ENCODE measurements at places on chromosomes 5 and 9.

GRCh38 chr5:72290356-72291133 is 29.5 kb downstream of the MRPS27 start:
- DNase-seq = no peak

DNA sequence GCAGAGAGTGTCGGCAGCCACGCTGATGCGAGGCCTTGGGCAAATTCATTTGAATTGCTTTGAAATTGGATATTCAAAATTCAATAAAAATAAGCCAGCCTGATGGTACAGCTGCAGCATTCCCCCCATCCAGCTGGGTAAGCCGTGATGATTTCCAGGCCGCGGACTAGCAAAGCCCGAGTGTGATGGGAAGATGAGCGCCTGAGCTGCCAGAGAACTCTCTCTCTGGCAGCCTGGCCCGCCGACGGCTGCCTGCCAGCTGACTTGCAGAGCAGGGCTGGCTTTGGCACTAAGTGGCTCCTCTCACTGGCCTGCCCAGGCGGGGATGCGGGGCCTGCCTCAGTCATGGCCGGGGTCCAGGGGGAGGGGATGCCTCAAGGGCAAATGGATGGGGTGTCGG is 268.3 kb upstream of the WWC1 start:
- peak; percentile 4 for DNase-seq

DNA sequence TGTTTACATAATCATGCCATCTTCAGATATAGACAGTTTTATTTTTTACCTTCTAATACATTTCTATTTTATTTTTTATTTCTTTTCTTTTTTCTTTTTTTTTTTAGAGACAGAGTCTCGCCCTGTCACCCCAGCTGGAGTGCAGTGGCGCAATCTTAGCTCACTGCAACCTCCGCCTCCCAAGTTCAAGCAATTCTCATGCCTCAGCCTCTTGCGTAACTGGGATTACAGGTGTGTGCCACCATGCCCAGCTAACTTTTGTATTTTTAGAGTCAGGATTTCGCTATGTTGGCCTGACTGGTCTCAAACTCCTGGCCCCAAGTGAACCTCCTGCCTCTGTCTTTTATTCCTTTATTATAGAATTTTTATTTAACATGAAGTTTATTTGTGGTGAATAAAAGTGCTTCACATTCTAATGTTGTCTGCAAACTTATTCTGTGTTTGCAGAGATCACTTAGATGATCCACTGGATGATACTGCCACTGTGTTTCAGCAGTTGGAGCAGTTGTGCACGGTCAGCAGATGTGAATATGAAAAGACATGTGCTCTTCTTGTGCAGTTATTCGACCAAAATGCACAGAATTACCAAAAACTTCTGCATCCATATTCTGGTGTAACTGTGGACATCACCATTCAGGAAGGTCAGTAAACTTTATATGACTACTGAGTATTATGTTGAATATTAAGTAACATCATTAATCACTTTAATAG is 62.2 kb downstream of the RANBP17 start:
- no peak for DNase-seq

DNA sequence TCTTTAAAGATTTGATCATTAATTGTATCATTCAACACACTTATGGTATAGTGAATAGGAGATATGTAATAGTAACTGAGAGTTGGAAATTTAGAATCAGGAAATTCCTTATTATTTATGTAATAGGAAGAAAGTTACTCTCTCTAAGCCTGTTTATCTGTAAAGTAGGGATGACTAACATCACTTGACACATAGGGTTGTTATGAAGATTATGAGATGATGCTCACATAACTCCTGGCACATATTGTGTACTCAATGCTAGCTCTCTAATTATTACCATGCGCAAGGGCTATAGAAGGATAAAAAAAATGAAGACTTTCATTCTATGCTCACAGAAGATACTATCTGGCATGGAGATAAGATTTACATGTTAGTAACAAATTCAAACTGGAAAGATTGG is 149.9 kb downstream of the ISOC1 start:
- no peak for DNase-seq

GRCh38 chr5:73314395-73315257 is 134.0 kb downstream of the FOXD1 start:
- no peak for DNase-seq

GRCh38 chr5:142886211-142886610 is 116.0 kb downstream of the ARHGAP26 start:
- no peak for DNase-seq

DNA sequence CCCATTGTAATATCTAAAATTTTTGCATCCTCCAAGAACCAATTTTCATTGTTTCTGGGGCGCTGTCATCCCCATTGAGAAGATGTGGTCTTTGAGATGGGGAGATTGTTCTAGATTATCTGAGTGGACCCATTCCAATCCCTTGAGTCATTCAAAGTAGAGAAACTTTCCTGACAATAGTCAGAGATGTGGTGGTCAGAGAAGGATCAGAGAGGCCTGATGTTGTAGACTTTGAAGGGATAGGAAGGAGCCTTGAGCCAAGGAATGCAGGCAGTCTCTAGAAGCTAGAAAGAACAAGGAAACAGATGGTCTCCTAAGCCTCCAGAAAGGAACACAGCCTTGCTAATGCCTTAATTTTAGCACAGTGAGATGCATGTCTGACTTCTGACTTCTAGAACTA is 80.4 kb downstream of the TEK start:
- no peak for DNase-seq

DNA sequence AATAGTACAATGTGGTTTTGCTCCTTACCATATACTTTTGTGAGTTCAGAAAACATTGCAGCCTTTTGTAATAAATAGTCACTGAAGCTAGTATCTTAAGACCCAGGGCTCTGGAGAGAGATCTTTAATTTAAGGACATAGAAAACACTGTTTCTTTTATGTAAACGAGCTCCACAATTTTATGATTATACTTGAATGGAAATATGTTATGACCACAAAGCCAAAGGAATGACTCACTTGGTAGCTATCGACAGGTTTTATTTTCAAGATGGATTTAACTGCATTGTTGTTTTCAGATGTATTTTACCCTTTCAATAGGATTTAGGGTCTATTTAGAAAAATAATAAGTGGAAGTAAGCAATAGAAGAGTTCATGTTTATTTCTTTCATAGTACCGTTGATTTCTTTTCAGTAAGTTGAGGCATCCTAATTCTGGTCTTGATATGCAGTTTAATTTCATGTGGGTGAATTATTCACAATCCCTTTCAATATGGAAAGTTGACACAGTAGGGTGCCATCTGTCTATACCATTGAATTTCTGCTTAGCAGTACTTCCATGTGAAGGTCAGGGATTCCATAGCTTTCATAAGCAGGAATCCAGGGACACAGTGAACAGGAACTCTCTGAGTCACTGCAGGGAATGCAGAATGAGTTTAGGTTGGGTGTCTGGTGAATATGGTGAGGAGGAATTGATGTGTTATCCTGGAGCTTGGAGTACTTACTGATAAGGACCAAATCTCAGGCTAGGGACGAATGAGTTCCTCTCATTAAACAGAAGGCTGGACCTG is 157.6 kb downstream of the CD180 start:
- no peak for DNase-seq

DNA sequence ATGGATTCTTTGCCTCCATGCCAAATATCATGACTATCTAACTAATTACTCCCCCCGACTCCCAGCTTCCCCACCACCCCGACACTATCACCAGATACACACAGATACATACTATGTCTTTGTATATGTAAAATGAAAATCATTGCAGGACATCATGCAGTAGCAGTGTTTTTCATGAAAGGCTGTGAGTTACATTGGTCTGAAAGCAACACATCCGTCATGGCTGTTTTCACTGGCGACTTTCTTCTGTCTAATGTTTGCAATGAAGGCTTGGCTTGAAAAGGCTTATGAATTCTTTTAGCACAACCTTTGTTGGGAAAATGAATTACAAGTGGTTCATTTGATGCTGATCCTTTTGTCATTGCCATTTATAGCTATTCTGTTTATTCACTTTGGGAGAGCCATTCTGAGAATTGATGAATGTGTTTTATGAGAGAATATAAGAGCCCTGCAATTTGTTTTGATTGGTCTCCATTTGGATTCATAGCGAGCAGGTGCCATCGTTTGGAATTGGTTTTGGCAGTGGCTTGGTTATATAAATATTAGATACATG is 103.4 kb downstream of the PIP5K1B start:
- DNase-seq = no peak

- DNase-seq = no peak
Measured at GRCh38 chr9:123120953-123121352, 87.5 kb downstream of the GPR21 start.

DNA sequence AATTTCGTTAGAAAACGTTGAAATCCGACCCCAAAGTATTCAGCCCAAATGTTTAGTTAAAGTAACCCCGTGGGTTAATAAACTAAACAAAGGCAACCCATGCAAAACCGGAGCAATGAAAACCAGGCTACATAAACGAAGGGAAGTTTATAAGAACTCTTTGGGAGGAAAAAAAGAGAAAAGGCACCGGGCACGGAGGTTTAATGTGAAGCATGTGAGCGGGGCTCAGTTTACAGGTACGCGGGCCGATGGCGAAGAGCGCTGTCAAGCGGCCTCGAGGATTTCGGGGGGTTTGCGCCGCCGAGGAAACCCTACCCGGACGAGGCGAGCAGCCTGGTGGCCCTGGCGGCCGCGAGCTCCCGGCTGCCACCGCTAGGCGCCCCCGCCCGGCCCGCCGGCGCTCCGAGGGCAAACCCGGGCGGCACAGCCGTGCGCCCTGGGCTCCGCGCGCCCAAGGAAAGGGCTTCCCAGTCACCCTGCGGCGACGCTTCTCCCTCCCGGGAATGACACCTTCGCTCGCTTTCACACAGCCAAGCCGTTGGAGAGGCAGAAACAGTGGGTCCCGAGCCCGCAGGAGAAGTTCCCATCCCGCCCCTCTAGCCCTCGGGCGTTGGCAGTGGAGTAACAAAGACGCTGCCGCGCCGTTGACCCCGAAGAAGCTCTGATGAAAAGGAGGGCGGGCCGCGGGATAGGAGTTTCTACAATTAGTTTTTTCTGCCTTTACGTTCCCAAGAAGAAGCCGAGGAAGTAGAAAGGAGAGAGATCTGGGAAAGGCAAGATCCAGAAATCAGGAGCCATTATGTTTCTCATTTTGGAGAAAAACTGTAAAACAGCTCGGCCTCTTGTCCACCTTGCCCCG is 126.0 kb downstream of the TMEM174 start:
- DNase-seq = no peak

GRCh38 chr5:149794487-149794971 is 64.4 kb downstream of the PPARGC1B start:
- DNase-seq = no peak

DNA sequence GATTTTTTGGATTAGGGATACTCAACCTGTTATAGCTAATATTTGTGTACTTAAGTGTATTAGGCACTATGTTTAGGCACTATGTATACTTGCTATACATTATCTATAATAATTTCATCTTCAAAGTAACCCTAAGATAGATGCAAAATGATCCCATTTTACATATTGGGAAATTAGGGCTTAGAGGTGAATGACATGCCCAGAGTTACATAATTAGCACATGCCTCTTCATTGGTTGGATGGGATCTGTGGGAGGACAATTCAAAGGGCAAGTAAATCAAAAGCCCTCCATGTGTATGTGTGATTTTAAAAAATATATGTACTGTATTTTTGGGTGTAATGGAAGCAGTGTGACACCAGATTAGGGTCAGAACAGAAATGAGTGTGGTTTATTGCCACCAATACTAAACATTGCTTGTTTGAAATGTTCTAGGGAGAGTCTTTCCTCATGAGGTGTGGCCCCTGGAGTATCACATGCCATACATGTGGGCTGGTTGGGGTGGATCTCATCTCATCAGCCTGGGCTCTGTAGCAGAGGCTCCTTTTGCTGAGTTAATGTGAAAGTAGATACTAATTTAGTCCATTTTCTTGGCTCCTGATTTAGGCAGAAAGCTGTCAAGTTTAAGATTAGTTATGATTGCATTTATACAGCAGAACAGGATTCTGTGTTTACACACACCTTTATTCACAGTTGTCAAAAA is 5.5 kb downstream of the C9orf85 start:
- no peak for DNase-seq

GRCh38 chr5:152532714-152533113 is 127.6 kb upstream of the NMUR2 start:
- no peak for DNase-seq

GRCh38 chr5:50401336-50401735 is 39.8 kb downstream of the EMB start:
- no peak for DNase-seq

DNA sequence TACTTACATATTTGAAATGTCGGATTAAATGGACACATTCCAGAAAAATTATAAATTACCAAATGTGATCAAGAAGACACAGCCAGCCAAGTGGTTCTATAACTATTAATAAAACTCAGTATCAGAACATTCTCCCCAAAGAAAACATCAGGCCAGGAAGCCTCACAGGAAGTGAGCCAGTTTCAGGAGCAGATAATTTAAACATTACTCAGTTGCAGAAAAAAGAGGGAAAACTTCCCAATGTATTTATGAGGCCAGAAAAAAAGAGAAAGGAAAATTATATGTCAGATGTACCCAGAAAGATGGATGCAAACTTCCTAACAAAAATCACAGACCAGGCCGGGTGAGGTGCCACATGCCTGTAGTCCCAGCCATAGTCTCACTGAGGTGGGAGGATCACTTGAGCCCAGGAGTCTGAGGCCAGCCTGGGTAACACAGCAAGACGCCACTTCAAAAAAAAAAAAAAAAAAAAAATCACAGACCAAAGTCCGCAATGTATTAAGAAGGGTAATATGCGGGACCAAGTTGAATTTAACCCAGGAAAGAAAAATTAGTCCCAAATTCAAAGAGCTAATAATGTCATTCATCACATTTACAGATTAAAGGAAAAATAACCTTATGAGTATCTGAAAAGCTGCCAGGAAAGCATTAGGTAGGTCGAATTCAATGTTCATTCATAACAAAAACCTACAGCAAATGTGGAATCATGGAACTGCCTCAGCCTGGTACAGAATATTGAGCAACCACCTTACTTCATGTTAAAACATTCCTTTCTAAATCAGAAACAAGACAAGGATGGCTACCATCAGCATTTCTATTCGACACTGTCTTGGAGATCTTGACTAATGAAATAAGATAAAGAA is 37.2 kb upstream of the NRARP start:
- no peak for DNase-seq

DNA sequence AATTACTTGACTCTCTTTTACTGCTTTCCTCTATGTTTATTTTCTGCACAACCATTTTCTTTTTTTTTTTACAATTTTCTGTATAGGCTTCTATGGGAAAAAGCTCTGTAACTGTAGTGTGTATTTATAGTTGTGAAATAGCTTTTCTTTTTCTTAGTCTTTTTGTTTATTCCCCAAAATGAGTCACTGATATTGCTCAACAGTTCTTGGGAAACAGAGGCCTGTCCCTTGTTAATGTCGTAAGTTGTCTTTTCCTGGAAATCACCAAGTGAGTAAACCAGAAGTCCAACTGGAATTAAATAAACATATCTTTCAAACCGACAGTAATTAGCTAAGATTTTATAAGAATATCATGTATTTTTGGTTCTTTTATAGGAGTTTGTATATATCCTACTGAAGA is 325.1 kb upstream of the PRR16 start:
- no peak for DNase-seq

- no peak for DNase-seq
Measured at GRCh38 chr5:58286741-58287140, 173.1 kb downstream of the PLK2 start.
